ENCODE measurements at places on chromosomes 5 and 9.

DNA sequence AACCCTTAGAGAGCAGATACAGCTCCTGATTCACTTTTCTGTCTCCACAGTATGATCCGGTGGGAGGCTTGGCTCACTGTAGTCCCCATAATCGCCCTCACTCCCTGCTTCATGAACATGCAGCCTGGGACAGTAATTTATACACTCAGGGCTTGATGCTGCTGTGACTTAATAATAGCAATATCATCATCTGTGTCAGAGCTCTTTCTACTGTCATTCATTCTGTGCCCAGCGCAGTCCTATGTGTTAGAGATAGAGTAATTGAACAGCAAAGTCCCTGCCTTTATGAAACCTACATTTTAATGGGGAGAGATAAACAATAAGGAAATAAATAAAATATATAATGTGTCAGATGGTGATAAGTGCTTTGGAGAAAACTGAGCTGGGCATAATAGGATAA, 2.8 kb upstream of the HEMGN start:
- no peak for DNase-seq

DNA sequence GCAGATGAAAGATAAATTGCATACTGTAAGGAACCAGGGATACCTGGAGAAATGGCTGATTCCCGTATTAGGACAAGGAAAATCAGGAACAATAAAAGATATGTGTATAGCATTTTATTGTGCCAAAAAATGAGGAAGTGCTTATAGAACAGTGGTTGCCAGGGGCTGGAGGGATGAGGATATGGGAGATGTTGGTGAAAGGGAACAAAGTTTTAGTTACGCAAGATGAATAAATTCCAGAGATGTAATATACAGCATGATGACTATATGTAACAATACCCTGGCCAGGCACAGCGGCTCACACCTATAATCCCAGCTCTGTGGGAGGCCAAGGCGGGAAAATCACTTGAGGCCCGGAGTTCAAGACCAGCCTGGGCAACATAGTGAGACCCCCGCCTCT, 101.8 kb downstream of the CDK5RAP2 start:
- no peak for DNase-seq

GRCh38 chr5:100818340-100818739, 84.7 kb downstream of the ST8SIA4 start:
- no peak for DNase-seq

DNA sequence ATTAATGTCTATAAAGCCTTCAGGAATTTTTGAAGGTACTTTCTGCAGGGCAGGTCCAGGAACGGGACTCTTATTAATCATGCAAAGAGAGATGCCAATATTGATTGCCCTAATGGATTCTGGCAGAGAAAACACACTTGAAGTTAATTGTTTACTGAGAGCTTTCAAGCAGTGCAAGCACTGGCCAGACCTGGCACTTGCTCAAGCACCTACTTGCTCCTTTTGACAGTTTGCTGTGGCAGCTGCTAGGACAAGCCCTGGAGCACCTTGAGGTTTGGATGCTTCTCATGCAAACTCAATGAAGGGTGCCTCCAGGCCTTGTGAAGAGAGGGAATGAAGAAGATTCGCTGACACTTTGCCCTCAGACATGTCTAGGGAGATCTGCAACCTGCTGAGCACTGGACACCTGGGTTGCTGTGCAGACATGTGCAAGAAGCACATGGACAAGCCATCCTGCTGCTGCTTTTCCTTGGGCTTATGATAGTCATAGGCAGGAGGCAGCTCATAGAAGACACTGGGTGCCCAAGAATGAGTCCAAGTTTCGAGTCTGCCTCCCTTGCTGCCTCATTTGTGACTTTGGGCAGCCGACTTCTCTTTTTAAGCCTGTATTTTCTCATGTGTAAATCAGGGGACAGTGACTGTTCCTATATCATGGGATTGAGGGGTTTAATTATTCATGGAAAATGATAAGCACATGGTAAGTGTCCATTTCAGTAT, 88.8 kb upstream of the EQTN start:
- no peak for DNase-seq

- no peak for DNase-seq
Measured at GRCh38 chr9:94610181-94610606, 16.6 kb upstream of the FBP2 start.

DNA sequence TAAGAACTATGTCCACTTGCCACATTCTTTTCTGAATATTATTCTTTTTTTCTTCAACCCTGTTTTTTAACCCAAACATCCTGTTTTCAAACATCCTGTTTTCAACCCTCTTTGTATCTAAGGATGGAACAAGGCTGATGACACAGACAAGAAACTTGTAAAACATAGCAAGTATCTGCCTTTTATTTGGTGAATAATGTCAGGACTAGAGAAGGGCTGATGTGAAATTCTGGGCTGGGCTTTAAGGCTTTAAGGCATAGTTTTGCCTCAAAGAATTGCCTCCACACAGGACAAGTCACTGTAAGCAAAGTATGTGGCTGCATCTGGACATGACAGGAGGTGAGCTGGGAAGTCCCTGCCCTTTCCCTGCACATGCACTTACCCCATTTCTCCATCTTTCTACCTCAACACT, 42.5 kb upstream of the RIC1 start:
- DNase-seq: no peak

DNA sequence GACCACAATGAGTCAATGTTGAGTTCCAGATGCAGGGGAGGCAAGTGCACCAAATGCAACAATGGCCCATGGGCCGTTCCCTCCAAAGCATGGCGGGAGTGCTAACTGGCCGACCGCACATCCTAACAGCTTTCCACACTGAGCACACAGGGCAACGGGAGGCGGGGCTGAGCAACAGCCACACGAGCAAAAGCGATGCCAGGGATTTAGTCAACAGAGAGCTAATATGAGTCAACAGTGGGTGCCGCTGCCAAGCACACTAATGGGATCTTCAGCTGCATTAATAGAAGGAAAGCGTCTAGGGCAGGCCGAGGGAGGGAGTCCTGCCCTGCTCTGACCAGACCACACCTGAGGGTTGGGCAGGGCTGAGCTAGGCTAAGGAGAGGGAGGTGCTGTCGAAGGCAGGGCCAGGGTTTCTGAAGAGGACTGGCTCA, 4.6 kb downstream of the EPB41L4B start:
- DNase-seq: no peak

- no peak for DNase-seq
Measured at GRCh38 chr9:113532809-113533190, 69.3 kb downstream of the RGS3 start.

DNA sequence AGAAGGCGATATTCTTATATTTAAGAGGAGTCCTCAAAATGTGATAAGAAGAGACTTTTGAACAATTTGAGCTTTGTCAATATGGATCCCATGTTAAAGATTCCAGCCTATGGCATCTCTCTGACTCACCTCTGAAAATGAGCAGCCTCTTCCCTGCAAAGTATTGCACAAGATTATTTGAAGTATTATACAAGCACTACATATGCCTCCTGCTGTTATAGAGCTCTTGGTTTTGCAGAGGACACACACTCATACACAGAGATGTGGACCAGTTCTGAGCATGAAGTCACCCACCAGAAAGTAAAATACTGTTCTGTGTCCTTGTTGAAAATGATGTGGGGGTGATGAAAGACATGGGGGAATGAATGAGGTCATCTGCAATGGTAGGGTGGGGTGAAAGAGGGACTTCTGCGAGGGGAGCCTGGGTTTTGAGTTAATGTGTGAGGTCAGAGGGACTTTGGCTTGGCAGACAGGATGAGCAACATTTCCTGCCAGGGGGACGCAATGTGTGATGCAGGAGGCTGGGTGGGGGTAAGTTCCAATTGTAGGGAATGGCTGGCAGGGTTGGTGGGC, 25.8 kb downstream of the FBXL7 start:
- no peak for DNase-seq

DNA sequence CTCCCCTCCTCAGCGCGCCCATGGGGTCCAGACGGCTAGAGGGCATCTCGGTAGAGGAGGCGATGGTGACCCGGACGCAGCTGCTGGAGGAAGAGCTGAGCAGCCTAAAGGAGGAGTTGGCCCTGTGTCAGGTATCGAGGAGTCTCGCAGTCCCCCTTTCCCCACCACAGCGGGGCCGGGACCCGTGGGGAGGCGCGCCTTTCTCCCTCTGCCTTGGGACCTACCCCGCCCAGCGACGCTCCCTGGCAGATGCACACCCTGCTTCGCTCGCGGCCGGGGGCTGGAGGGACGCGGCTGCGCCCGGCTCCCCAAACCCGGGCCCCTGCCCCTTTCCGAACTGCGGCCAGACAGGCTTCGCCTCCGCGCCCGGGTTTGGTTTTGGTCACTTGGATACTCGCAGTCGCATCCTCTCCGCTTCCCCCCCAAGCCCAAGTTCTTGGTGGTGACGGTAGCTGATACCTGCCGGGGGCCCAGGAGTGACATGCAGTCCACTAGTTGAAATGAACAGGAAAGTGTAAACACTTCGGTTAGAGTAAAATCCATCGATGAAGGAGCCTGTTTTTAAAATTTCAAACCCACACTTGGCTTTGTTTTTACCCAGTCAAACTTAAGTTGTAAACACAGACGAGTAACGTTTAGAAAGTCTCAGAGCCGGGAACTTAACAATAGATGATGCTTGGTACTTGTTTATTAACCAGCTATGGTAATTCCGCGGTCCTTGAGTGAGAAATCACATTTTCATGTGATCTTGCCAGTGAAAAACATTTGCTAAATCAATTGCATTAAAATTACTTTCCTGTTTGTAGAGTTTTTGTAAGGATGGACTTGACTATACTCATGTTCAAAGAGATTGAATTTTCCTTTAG, 688 bp downstream of the CNTLN start:
- DNase-seq: peak; percentile 28

- no peak for DNase-seq
Measured at GRCh38 chr9:131013771-131014676, 5.0 kb downstream of the LAMC3 start.

GRCh38 chr9:136578915-136579649, 33.2 kb upstream of the NOTCH1 start:
- no peak for DNase-seq

DNA sequence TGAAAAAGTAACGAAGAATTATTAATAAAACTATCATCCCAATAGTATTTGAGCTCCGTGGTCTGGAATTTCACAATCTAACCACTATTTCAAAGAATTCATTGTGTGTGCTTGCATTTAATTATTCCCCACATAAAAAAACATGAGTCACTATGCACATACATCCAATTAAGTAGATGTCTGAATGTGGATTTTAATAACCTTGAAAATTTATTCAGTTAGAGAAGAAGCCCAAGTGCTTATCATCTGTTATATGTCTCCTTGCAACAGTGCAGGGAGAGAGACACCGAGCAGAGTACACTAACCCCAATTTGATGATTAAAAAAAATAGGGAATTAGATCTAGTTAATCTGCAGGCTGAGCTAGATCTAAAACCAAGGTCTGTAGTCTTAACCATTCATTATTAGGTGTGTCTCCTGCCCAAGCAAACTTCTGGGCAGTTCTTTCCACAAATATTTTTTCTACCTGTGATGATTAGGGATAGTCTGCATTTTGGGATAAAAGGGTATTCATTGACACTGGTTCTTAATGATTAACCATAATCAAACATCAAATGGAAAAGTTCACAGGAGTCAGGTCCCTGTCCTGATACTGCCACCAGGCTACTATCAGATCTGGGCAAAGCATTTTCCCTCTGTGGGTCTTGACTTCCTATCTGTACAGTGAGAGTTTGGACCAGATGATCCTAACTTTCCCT, 164.2 kb downstream of the GRIA1 start:
- no peak for DNase-seq

- DNase-seq: no peak
Measured at GRCh38 chr9:107174441-107174840, 108.6 kb upstream of the RAD23B start.

DNA sequence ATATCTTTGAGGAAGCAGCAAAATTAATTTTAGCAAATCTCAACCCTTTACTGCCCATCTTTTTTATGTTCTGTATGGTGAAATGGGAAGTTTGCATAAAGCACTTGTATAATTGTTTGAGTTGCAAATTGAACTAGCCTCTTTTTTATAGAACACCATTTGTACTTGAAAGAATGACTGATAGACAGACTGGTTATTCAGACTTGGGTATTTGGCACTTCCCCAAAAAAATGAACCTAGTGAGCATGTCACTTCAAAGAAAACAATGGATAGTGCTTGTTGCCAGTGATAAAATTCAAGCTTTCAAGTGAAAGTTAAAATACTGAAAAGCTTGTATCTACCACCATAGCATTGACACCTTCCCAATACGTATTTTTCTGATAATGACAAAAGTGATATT, 115.8 kb downstream of the ERCC6L2 start:
- DNase-seq: no peak

- DNase-seq: no peak
Measured at GRCh38 chr9:37917313-37917731, 13.4 kb upstream of the SLC25A51 start.

DNA sequence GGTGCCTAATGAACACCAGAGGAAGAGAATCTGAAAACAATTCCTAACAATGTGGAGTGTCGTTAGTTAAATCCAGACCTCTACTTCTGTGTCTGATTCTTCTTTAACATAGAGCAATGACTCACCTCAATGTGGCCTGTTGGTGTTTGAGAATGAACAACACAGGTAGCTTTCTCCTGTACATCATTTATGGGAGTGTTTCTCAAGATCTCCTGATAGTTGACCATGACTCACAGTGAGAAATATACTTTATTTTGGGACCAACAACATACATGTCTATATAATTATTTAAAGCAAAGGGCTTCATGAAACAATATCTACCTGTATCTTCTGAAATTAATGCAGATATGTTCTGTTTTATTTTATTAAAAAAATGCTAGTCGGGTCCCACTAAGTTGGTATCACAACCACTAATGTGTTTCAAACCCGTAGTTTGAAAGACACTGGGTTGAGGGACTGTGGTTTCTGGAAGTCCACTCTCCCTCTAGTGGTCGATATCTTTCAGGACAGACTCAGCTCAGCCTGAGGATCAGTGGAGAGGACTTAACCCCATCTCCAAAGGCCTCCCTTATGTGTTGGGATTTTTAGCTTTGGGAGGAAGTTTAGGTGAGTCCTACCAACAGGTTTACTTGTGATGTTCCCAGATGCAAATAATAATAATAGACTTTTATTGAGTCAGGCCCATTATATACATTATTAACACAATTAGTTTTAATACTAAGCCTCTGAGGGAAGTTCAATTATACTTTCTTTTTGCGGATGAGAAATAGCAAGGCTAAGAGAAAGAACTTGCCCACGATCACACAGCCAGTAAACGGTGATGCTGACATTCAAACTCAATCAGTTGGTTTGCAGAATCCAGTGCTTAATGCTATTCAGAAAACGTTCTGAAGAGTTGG, 70.0 kb upstream of the KLF9 start:
- DNase-seq: peak; percentile 35

GRCh38 chr5:169964246-169964645, 16.0 kb downstream of the INSYN2B start:
- no peak for DNase-seq

GRCh38 chr5:129073111-129073510, 21.4 kb upstream of the ISOC1 start:
- DNase-seq: no peak

- no peak for DNase-seq
Measured at GRCh38 chr9:129128689-129129088, 17.5 kb downstream of the PTPA start.

DNA sequence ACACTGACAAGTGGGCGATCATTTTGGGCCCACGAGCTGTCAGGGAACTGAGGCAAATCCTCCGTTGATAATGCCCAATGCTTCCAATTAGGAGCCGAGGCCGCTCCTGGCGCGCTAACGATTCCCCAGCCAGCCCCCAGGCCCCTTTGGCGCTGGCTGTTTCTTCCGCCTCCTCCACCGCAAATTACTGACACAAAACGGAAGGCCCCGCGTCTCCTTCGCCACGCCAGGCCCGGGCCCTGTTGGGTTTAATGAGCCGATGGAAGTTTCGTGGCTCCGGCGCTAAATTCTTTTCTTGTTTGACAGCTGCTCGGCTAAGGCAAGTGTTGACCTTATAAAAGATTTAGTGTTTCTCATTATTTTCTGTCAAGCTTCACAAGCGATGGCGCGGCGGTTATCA, 25.7 kb upstream of the BARHL1 start:
- no peak for DNase-seq

- DNase-seq: no peak
Measured at GRCh38 chr5:40001796-40002195, 577.0 kb upstream of the DAB2 start.

Measured in endothelial cell (in vitro differentiated cells).